Body of pancreas (tissue), 4 donors: ENCODE measurements at places on chromosomes 3 and 15.

DNA sequence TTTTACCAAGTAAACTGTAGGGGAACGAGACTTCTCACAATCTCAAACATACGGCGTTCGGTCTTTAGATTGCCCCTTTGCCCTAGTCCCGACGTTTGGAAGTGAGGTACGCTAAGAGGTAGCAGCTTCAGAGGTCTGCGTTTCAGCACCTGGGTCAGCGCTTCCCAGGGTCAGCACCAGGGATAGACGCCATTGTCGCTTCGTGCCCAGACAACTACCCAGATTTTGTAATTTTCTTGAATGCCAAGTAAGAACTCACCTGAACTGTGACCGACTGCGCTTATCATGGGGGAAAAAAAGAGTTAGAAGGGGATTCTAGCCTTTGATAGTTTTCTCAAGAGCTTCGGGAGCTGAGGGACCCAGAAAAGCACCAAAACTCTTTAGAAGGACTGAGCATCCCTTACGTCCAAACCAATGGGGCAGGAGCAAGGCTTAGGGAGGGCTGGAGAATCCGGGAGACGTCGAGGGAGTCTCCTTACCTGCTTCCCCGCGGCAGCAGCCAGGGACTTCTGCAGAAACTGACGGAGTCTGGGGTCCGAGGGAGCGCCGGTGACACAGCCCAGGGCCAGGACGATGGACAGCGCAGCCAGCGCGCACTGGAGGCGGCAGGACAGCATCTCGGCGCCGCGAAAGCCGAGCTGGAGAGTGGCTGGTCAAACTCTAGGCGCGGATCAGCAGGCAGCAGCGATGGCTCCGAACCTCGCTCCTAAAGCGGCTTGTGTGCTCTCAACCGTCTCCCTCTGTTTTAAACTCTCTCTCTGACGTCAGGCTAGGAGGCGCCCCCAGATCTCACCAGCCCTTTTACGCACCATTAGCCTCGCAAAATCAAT lies at the start of gene SST:
Gene SST, minus strand, starts transcription at position 720 of the 830 bp plus-strand sequence. Its CDS starts 103 bp downstream, at position 617.
- DNase-seq: peak; percentile 44

GRCh38 chr3:101729586-101729985 lies 5.2 kb downstream of the CEP97 start:
- DNase-seq: no peak

- no peak for DNase-seq
These were observed 34.0 kb downstream of the B3GALNT1 start for GRCh38 chr3:161070980-161071663.

- peak; percentile 74 for DNase-seq
These were observed 309.6 kb downstream of the TUSC7 start for GRCh38 chr3:117019082-117019713.

- DNase-seq: no peak
These were observed at the start of gene CD200 for GRCh38 chr3:112333002-112333380. Gene CD200, plus strand, starts transcription at chr3:112333156. Its CDS starts 57 bp downstream, at chr3:112333213.

- DNase-seq: no peak
These were observed 36.0 kb upstream of the BCL2A1 start for GRCh38 chr15:80006946-80007345.

DNA sequence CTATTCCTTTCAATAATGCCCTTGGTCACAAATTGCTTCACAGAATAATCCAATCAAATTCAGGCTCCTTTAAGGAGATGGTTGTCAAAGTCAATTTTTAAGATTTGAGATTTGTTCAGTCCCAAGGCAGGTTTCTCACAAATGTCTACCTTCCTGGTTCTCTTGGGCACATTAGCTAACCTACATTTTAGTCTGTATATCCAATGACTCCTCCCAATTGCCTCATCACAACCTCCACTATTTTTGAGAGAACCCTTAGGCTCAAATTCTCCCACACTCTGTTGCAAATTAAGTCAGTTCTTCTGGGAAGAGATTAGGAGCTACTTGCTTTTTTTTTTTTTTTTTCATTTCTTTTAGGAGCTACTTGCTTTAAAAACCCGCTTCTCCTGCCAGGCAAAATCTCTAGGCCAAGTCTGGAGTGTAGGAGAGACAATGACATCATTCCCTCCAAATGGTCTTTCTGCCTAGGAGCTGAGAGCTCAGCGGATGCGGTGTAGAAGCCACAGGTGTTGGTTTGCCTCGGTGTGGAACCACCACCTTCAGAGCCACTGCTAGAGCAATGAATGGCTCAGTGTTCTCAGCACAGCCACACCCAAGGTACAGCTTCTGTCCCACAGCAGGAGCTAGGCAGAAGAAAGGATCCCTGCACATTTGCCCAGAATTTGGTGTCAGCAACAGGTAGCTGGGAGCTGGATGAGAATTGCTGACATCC lies 10.0 kb upstream of the INO80 start:
- DNase-seq: no peak

DNA sequence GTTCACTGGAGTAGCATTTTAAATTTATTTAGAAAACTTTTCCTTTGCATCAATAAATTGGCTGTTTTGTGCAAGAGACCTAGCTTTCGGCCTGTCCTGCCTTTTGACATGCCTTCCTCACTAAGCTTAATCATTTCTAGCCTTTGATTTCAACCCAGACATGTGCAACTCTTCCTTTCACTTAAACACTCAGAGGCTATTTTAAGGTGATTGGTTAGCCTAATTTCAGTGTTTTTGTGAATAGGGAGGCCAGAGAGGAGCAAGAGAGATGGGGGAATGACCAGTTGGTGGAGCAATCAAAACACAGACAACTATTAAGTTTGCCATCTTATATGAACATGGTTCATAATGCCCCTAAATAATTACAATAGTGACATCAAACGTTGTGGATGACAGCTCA lies 333.4 kb downstream of the SLC9A9 start:
- DNase-seq: no peak

- DNase-seq: no peak
These were observed 17.7 kb downstream of the VILL start for GRCh38 chr3:38008191-38008701.

GRCh38 chr3:10998542-10998941 lies 6.0 kb downstream of the SLC6A1 start:
- no peak for DNase-seq

GRCh38 chr15:96311256-96311955 lies 19.1 kb upstream of the NR2F2 start:
- DNase-seq: no peak

DNA sequence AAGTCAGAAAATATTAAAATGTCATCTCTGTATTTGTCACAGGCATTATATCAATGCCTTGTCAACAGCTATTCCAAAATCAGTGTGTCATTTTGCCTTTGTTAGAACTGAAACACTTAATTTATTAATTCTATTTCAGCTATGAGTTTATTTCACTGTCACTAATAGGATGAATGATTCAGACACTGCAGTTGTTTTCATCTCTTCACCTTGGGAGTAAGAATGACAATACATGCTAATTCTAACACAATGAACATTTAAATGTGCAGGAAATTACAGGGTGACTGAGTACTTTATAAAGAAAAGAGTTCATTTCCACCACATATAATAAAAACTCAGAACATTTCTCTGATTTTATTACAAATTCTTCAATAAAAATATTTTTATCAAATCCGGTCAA lies 109.7 kb downstream of the P2RY1 start:
- DNase-seq: no peak
